ENCODE measurements at places on chromosomes 5 and 9.
A peak's percentile ranks its signal among the peaks of the same experiment; 100 is the strongest.

- no peak for DNase-seq
Observed at GRCh38 chr9:121354141-121354540, 15.9 kb downstream of the STOM start.

GRCh38 chr5:87155106-87155505 is 112.6 kb upstream of the RASA1 start:
- DNase-seq = no peak

DNA sequence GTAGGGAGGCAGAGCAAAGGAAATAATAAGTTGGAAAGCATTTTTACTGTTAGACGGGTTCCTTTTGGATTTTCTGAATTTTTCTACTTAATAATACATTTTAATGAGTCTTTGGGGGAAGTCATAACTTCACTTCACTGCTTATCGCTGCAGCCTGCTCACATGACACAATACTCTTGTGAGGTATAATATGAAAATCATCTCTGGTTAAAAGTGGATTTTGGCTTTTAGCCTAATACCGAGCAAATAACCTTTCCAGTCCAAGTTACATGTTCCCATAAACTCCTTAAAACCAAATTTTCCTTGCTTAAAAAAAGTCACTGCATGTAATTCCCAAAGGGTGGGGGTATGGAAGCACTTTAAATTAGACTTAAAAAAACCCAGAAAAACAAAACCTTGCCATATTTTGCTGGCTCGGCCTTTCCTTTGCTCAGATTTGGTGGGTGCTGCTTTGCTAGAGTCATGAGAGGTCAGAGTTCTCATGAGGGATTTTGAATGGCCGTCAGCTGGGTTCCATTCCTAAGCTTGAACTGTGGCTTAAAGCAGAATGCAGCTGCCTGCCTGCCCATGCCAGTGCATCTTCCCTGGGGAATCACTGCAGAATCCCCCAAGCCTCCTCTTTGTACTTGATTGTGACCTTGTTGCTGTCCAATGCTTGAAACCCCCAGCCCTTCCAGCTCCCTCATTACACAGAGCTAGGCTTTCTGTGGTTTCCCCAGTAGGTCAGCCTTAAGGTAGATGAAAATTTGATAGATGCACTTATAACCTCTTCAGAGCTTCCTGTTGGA is 331.8 kb downstream of the KDM4C start:
- no peak for DNase-seq

GRCh38 chr9:83665580-83666200 is 42.1 kb downstream of the UBQLN1 start:
- peak; percentile 11 for DNase-seq

GRCh38 chr5:95007921-95008597 is 276.8 kb downstream of the MCTP1 start:
- no peak for DNase-seq

DNA sequence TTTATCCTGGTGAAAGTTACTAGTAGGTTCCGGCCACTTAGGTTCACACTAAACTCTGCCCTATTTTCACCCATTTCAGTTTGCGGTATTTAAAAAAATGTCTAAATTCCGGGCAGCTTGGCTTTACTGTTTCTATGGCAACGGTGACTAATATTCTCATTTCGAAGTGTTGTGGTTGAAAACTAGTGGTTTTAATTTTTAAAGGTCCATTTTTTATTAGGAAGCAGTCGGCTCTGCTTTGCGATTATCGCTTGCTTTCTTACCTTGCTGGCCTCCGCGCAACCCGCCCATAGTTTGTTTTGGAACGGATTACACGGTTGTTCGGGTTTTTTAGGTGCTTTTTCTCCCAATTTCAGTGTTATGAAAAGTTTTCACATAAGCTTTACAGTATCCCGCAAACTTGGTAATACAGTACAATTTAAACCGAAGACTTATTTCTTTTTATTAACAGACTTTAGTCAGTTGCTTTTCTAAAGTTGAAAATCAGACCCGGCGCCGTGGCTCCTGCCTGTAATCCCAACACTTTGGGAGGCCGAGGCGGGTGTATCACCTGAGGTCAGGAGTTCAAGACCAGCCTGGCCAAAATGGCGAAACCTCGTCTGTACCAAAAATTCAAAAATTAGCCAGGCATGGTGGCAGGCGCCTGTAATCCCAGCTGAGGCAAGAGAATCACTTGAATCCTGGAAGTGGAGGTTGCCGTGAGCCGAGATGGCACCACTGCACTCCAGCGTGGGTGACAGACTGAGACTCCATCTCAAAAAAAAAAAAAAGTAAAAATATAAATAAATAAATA is 1.6 kb downstream of the KDM4C start:
- DNase-seq = peak; percentile 22

DNA sequence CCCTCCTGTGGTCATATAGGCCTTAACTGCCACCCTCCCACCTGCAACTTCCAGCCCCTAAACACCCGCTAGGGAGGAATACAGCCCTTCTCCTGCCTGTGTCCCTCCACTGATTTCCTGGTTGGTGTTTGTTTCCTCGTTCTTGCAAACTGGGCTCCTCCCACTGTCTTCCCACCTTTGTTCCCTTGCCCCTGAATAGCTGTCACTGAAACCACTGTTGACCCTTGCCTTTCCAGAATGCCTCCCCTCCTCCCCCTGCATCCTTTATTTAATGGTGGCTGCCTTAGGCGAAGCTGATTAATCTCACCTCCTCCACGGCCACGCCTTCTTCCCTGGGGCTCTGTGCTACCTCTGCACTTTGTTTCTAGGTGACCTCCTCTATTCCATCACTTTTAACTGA is 626.7 kb downstream of the BNC2 start:
- DNase-seq = no peak

GRCh38 chr9:70168521-70168920 is 90.3 kb upstream of the SMC5 start:
- DNase-seq = no peak

DNA sequence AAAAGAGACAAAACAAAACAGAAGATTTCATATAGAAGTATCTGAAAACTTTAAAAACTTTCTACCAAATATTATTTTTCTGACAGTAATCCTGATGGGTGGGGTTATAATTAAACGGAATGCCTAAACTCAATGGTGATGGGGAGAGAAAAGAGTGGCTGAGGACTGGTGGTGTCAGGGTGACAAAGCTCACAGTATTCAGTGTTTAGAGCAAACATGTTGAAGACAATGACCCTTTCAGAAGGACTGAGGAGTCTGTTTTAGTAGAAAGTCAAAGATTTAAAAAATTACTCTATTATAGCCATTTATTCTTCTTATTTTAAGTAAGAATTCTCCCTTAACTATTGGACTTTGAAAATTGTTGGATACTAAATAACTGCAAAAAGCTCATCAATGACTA is 1144.0 kb downstream of the TAF11L14 start:
- DNase-seq = no peak

DNA sequence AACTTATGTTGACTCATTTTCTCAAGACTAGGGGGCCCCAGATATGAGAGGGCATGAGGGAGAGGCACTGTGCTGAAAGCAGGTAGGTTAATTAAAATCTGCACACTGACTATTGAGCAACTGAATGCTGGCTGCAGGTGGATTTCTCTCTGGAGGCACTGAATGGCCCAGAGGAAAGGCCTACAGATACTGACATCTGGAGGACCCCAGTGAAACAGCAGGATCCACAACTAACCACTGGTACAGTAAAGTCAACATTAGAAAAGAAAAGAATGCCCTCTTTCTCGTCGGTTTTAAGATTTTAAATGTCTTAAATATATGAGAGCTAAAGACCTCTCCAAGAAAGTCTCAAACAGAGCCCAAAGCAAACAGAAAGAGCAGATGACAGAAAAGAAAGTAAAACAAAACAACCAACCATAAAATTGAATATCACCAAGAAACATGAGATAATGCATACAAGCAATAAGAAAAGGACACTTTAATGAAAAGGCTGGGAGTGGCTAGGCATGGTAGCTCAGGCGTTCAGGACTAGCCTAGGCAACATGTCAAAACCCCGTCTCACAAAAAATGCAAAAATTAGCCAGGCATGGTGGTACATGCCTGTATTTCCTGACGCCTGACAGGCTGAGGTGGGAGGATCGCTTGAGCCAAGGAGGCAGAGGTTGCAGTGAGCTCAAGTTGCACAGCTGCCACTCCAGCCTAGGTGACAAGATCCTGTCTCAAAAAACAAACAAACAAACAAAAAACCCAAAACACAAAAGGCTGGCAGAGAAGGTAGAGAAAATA is 43.3 kb downstream of the PUM3 start:
- DNase-seq = no peak

- DNase-seq = no peak
Observed at GRCh38 chr5:65133477-65134110, 348.1 kb downstream of the ADAMTS6 start.

DNA sequence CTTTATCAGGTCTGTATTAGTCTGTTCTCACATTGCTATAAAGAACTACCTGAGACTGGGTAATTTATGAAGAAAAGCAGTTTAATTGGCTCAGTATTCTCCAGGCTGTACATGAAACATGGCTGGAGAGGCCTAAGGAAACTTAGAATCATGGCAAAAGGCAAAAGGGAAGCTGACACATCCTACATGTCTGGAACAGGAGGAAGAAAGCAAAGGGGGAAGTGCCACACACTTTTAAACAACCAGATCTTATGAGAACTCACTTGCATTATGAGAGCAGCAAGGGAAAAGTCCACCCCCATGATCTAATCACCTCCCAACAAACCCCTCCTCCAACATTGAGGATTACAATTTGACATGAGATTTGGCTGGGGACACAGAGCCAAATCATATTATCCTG is 132.1 kb downstream of the PCSK1 start:
- DNase-seq = no peak

DNA sequence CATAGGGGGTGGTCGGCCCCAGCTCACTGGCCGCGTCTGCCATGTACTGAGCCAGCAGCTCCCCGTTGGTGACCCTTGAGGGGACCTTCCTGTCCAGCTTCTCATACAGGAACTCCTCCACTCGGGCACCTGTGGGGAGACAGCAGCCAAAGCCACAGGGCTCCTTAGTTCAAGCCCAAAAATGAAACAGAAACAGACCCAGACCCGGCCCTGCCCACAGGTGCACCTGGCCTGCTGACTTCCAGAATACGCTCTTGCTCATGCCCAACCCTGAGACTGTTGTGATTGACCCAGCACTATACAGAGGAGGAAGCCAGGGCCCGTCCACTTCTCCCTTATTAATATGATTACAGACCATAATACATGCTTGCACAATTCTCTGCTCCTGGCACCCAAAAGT is 7.0 kb downstream of the SH3GLB2 start:
- DNase-seq = peak; percentile 29

GRCh38 chr5:132063090-132063911 is 2.8 kb downstream of the IL3 start:
- peak; percentile 78 for DNase-seq

DNA sequence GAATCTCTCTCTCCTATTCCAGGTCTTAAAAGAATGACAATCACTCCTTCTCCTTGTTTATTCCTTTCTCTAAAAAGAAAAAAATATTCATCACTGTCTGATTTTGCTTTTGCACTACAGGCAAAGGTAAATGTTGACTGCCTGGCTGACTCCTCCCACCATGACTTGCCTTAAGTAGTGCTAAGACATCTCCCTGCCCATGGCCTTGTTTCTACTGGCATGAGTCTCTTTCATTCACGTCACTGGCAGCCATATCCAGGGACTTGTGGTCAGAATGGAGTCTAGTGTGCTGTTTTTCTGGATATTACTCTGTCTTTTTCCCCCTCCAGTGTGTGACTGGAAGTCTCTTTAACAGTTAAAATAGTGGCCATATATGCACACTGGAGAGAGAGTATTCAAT is 522.9 kb upstream of the DAB2 start:
- DNase-seq = no peak

GRCh38 chr5:54703133-54703532 is 185.6 kb downstream of the SNX18 start:
- DNase-seq = no peak

GRCh38 chr9:117682955-117683710 is 21.1 kb upstream of the TLR4 start:
- no peak for DNase-seq

- DNase-seq = no peak
Observed at GRCh38 chr9:124789531-124789930, 12.6 kb downstream of the OLFML2A start.

DNA sequence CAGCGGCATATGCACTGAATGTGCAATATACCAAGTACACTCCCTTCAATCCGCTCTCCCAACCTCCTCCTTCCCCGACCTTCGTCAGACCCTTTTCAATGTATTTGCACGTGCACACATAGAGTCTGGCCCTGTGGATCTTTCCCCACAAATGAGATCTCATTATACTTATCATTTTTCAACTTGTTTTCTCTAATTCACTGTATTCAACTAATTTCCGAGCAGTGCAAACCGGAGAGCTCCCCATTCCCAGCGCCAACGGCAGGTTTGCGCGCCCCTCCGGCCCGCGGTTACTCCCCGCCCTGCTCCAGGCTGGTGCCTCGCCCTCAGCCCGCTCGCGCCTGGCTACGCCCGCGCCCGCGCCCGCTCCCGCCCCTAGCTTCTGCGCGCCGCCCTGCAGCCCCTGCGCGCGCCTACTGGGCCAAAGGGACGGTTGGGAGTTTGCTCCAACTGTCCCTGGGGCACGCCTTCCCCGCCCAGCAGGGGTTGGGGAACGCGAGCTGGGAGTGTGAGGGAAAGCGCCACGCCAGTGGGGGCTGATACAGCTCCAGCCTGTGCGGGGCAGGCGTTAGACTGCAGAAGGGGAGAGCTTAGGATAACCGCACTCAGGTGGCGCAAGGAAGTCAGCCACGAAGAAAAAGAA is 3.3 kb upstream of the CDC20B start:
- DNase-seq = peak; percentile 41

DNA sequence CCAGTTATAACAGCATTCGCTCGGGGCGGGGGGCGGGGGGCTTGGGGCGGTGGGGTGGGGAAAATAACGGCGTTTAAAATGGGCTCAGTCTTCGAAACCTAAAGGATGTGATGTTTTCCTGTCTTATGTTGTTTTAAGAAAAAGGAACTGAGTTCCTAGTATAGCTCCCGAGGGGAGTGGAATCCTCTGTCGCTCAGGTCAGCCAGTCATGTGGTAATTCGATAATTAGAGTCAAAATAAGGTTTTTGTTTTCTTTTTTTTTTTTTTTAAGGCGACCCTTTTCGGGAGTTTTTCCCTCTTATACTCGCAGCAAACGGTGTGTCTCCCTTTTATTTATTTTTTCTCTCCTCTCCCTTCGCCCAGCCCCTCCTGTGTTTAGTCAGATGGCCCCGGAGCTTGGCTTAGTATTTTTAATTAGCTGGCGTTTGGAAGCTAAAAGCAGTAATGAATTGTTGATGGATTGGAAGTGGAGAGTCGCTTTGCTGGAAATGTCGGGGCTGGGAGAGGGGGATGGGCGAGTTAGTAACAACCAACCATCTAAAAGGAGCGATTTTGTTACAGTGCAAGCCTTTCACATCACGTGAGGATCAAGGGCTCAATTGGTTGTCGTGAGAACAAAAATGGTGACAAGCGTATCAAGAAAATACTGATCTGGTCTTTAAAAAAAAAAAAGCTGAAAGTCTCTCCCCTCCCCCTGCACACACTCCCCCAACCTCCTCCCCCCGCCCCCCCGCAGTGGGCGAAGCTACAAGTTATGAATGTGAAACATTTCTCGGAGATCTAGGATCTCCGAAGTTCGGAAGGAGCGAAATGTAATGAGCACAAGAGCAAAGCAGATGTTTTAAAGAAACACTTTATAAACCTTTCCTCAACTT is 714 bp upstream of the ZNF608 start:
- peak; percentile 65 for DNase-seq

Data from germinal center (tissue), 1 donor.